Stimulated activated naive CD4-positive, alpha-beta T cell (primary cell): ENCODE measurements at places on chromosomes 11 and 22.

DNA sequence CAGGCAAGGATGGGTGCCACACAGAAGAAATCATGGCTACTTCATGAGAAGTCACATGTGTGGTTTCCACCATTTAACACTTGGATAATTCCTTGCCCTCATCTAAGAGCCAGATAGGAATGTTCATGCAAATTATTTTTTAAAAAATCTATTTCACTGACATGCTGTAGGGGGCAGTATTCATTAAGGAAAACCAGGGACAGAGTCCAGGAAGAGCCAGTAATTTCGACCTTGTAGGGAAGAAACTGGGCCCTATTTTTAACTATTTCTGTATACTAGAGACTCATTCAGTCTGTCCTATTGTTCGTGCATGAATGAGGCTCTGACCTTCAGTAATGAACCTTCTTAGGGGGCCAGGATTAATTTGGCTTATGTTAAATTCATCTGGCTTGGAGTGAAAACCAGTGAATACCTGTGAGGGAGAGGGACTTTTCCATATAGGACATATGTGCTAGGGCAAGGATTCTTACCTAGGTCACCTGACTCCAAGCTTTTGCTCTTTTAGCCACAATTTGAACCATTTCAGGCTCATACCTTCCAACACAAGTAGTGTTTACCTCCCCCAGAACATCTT is 192.7 kb downstream of the NAV2 start:
- DNase-seq: no peak

GRCh38 chr22:26314656-26315055 is 114.4 kb upstream of the ASPHD2 start:
- no peak for DNase-seq

DNA sequence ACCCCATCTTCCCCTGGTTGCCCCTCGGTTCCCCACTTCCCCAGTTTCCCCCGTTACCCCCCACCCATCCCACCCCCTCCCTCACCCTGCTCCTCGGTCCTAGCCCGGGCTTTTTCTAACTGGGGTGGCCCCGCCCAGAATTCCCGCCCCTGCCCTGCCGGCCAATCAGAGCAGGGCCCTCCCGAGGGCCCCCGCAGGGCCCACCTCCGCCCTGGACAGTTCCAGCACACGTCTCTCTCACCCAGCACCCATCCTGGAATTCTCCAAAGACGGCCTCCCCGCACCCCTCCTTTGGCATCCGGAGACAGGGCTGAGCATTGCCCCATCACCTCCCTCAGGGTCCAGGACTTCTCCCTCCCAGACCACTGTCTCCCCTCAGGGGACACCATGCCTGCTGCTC is at the start of gene H19:
TSS of gene H19 (minus strand) at position 88 of the 400 bp plus-strand sequence.
- no peak for DNase-seq

DNA sequence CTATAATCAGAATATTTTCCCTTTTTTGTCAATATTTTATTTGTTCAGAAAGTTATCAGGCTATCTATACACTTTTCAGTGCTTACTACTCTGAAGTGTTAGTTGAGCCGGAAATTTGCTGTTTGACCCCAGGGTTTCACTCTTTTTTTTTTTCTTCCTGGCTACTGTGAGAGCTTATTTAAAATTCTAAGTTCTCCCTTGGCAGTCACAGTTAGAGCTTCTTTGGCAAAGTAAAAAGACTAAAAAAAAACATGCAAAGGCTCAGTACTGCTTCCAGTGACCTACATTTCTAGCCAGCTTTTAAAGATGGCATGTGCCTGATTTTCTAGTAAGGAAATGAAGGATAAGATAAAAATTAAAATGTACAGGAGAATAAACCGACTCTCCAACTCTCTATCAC is 48.4 kb downstream of the ELP4 start:
- no peak for DNase-seq

- no peak for DNase-seq
Measured at GRCh38 chr11:77188633-77189491, 60.8 kb downstream of the MYO7A start.

DNA sequence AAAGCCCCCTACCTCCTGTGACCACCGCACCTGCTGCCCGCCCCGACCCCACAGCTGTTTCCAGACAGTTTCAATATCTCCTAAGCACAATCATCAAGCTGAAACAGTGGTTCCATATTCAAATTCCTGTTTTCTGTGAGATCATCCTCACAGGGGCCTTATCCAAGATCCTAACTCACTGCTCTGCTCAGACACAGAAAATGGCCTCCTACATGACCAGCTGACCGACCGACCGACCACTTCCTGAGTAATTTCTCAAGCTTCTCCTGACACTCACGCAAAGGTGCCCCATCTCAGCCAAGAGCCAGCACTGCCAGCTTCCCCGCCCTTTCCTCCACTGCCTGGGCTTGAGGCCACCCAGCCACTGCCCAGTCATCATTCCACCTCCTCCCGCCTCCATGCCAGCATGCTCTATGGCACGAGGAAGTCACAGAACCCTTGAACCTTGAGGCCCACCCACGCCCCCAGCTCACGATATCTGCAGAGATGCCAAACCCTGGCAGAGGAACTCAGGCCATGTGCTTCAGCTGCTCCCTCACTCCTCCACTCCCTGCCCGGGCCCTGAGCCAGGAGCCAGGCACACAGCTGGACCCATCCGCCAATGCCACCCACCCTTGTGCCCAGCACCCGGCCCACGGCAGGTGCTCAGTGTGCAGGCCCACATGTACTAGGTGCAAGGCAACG is 14.0 kb downstream of the KIAA0930 start:
- no peak for DNase-seq
